ENCODE measurements at places on chromosomes 2 and 18.

GRCh38 chr2:44833171-44834069, 108.1 kb upstream of the SIX3 start:
- DNase-seq: no peak

DNA sequence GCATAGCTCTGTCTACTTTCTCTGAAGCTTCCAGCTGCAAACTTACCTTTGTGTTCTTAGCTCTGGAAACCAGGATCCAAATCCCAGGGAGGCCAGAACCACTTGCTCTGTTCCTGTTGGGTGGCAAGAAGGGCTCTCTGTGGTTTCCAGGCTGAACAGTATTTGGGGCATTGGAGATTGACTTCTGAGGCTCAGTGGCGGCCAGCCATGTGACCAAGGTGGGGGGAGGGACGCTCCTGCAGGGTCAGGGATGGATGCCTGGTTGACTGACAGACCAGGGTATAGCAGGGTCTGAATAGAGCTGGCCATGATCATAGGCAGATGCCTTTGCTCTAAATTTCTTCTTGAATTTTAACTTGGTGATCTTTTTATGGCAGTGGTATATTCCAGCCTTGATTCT, 15.1 kb downstream of the SLC4A5 start:
- DNase-seq: no peak

- DNase-seq: no peak
These were observed 312.2 kb downstream of the PTH2R start for GRCh38 chr2:208718828-208719227.

DNA sequence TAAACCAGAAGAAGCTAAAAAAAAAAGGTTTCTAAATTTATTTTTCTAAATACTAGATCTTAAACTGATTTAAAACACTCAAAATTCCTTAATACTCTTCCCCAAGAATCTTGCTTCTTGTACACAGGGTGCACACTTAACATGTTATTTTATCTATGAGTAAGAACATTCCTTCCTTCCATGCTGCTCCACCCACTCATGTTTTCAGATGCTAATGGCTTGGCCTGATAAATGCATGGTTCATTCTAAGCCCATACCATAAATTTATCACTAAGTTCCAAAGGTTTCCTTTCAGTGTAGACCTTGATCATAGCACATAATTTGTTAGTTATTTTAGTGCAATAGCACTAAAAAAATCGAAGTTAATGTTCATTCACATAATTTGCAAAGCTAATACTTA, 8.1 kb downstream of the FBXO48 start:
- DNase-seq: no peak

DNA sequence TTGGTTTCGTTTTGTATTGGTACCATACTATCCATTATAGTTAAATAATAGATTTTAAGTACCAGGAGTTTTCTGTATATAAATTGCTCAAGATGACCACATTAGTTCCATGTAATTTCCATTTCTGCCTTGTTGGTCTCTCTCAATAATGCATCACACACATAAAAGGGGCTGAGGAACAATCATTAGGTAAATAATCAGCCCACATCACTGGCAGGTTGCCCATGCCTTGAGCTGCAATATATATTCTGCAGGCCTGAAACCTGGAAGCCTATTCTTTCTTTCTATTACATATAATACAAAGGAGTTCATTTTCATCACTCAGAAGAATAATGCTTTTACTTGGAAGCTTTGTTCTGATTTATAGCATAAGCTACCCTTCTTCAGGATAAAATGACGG, 616.1 kb upstream of the PKDCC start:
- DNase-seq: no peak

- no peak for DNase-seq
These were observed 130.5 kb upstream of the SMAD2 start for GRCh38 chr18:48060970-48061369.

GRCh38 chr2:2332381-2332780, 1.3 kb upstream of the MYT1L start:
- no peak for DNase-seq

- no peak for DNase-seq
These were observed 122.5 kb downstream of the PLA2R1 start for GRCh38 chr2:159939946-159940345.

GRCh38 chr2:145068509-145068908, 548.6 kb upstream of the ZEB2 start:
- no peak for DNase-seq

- no peak for DNase-seq
These were observed 9.2 kb upstream of the GALNT3 start for GRCh38 chr2:165803123-165803760.

DNA sequence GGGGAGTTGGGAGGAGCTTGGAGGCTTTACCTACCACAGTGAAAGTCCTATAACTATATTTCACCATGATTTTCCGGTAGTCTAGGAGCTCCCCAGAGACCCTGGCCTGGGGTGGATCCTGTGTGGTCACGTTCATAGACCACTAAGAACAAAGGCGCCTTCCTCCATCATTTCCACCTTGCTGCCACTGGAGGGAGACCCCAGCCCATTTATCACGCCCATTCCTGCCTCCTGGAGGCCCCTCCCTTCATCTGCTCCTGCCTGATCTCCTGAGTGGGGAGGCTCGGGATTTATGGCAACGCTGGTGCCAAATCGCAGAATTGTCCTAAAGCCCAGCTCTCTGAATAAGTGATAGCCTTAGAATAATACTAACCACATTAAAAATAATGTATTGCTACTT, 507.6 kb upstream of the SPHKAP start:
- DNase-seq: no peak

GRCh38 chr2:96403481-96403880, 67.9 kb downstream of the NCAPH start:
- no peak for DNase-seq

- no peak for DNase-seq
These were observed 320.1 kb downstream of the CYP26B1 start for GRCh38 chr2:71827524-71827901.

- no peak for DNase-seq
These were observed 151.4 kb downstream of the CHST9 start for GRCh38 chr18:27033722-27034121.

GRCh38 chr2:158243392-158243791, 141.7 kb downstream of the UPP2 start:
- DNase-seq: no peak

DNA sequence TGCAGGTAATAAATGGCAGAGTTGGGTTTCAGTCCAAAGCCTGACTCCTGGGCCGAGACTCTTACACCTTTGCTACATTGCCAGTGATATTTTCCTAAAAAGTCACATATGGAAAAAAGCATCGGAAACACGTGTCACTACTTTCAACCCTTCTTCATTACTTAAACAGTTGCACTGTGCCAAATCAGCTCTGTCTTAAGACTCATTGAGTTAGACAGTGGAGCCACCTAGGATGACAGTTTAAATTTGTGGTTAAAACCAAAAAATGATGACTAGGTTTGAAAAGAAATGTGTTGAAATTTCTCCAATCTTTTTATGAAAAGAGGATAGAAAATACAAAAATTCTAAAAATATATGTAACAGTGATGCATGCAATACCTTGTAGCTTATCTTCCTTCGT, 97.5 kb downstream of the TMEM247 start:
- DNase-seq: no peak

Measured in activated CD4-positive, CD25-positive, alpha-beta regulatory T cell treated with anti-CD3 and anti-CD28 coated beads, Interleukin-2, amount 50 U/mL, for 16 hours (primary cell).